ENCODE measurements at places on chromosomes 3 and 15. TPM values are rescaled to one million over a fixed set of nuclear protein-coding genes. Genes with fewer than 3 reads are reported as not detected.
A peak's percentile ranks its signal among the peaks of the same experiment; 100 is the strongest.

The FETUB gene
- total RNA-seq, result not detected

The CLRN1 gene
- not detected for total RNA-seq

The ABI3BP gene
- total RNA-seq, result 0.16 TPM

The NEK4 gene
- total RNA-seq, result 23.7 TPM

The LRRC49 gene
- total RNA-seq, result not detected

The C2CD4A gene
- total RNA-seq, result not detected

The ZNF717 gene
- 13.3 TPM for total RNA-seq

The GHRL gene
- 0.21 TPM for total RNA-seq

The ISG20 gene
- total RNA-seq, result 141 TPM

DNA sequence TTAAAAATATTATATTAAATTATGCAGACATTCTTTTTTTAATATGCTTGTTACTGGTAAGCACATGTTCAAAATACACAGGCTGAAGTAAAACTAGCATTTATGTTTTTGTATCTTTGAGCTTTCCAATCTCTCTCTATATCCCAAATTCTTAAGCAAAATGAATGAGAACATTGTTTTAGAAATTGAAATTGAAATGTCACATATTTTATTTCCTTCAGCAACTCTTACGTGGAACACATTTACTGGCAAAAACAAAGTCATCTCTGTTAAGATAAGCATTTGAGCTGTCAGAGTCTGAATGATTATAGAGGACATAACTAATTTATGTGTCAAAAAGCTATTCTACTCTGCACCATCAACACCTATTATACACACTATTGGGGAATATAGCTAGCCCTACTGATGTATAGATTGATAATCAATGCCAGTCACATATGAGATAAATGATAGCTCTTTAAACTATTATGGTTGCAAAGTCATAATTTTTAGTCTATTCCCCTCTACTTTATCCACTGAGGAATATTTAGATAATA lies 535.4 kb upstream of the BCHE start:
- no peak for DNase-seq
- H3K27me3 ChIP-seq, result no peaks in the 10 kb centered on the region
- H3K4me3 ChIP-seq, result no peak overlapping the region
- H3K27ac ChIP-seq, result no peak overlapping the region
- H3K4me1 ChIP-seq, result no peaks in the 10 kb centered on the region
- H3K36me3 ChIP-seq, result no peaks in the 10 kb centered on the region

DNA sequence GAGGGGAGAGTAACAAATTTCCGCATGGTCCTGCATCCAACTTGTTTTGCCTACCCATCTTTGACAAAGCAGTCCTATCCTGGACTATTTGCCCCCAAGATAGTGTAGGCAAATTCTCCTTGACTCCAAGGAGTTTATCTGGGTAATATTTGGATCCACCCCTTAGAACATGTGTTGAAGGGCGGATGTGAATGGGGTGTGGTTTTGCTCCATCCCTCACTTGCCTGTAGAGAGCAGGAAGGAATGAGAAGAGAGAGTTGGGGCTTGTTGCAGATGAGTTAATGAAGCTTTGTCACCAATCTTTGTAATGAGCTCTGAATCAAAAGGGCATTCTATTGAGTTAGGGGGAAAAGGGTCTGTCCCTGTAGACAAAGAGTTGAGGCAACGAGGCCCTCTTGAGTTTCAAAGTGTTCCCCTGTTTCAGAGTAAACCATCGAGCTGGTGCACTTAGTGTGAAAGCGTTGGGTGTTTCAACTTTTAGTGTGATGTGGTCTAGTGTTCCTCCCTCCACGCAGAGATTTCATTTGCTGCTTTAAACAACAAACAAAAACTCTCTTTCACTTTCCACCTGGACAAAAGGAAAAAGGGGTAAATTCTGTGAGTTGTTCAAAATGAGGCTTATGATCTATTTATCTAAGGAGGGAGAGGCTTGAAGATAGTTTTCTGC lies 42.2 kb upstream of the PPARG start:
- peaks cover 12% of the 10 kb centered on the region for H3K4me1 ChIP-seq
- H3K27me3 ChIP-seq, result peaks cover 13% of the 10 kb centered on the region
- H3K36me3 ChIP-seq, result no peaks in the 10 kb centered on the region
- H3K27ac ChIP-seq, result peak overlapping the region; percentile 60

DNA sequence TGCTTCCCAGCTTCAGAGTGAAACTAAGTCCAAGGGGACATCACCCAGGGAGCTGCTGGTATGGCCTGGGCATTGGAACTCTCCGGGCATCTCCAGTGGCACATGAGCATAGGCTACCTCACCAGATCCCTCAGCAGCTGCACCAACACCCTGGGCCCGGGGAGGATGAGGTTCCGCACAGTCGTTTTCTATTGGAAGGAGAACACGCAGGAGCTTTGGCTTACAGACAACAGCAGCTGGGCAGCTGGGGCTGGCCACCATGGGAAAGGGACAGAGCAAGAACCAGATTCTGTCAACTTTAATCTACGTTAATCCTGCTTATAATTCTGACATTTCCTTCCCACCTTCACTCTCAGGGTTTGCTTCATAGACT lies 65.5 kb downstream of the MYO1E start:
- peaks cover 5% of the 10 kb centered on the region for H3K27me3 ChIP-seq
- no peak for DNase-seq
- no peak overlapping the region for H3K4me3 ChIP-seq
- peaks cover 11% of the 10 kb centered on the region for H3K36me3 ChIP-seq
- no peak overlapping the region for H3K27ac ChIP-seq

DNA sequence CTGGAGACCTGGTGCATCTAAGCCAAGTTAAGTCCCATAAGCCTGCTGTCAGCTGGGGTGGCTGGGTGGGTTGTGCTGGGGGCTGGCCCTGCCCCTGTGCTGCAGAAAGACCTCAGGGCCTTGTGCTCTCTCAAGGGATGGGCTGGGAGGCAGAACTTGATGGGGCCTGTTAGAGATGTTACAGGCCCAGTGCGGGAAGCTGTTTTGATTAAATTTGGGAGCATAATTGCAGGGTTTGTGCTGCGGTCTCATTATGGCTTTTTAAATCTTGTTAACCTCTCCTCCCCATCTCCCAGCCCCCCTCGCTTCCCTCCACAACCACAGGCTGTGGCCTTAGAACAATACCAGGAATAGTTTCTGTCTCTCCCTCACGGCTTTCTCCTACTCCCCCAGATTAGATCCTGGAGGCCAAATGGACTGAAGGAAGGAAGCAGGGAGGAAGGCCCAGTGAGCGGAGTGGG lies 87.6 kb upstream of the TLE3 start:
- no peaks in the 10 kb centered on the region for H3K36me3 ChIP-seq
- H3K4me1 ChIP-seq, result peaks cover 4% of the 10 kb centered on the region
- DNase-seq, result no peak
- H3K27me3 ChIP-seq, result peaks cover 9% of the 10 kb centered on the region
- H3K4me3 ChIP-seq, result no peak overlapping the region

DNA sequence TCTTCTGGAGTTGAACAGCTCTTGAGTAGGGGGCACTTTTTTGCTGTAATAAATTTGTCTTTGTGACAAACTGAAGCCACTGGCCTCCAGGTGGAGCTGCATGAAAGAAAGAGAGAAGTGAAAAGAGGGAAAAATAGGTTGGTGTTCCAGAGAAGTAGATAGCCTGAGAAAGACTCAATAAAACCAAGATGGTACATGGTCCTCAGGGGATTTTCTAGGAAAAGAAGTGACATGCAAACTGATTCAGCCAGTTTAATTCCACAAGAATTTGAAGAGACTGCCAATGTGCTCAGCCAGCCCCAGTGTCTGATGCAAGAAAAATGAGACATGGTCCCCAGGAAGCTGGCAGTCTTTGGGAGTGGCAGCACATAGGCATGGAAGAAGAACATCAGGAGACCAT lies 152.7 kb downstream of the CD47 start:
- H3K4me3 ChIP-seq, result no peak overlapping the region
- H3K4me1 ChIP-seq, result peaks cover 17% of the 10 kb centered on the region
- H3K27me3 ChIP-seq, result no peaks in the 10 kb centered on the region
- no peaks in the 10 kb centered on the region for H3K36me3 ChIP-seq
- peak; percentile 31 for DNase-seq
- H3K27ac ChIP-seq, result no peak overlapping the region

DNA sequence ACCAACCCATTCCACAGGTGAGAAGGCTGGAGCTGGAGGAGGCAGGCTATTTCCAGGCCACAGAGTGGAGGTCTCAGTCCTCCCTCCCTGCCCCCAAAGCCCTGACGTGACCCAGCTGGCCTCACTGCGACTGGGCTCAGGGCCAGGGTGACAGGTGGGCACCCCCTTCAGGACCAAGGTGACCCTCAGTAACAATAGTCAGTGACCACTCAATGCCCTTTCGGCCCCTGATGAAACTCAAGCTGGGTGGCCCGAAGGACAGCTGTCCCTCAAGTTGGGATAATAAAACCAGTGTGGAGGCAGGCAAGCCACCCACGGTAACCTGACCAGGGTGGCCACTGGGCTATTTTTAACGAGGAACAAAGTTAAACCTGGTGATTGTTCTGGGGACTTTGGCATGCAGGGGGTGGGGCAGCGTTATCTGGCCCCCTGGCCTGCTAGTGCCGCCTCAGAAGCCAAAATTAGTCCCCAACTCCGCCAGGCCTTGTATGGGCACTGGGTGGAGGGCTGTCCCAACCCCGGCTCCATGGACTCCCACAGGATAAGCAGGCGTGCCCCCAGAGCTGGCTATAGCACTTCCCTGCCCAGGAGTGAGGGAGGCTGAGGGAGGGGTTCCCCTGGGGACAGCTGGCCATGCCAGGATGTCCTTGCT lies 1.1 kb downstream of the TNNC1 start:
- peaks cover 9% of the 10 kb centered on the region for H3K36me3 ChIP-seq
- DNase-seq, result no peak
- H3K4me3 ChIP-seq, result no peak overlapping the region
- no peak overlapping the region for H3K27ac ChIP-seq
